ENCODE measurements at places on chromosomes 4 and X.

- DNase-seq: no peak
Observed at GRCh38 chr4:89741768-89742167, 95.2 kb downstream of the SNCA start.

DNA sequence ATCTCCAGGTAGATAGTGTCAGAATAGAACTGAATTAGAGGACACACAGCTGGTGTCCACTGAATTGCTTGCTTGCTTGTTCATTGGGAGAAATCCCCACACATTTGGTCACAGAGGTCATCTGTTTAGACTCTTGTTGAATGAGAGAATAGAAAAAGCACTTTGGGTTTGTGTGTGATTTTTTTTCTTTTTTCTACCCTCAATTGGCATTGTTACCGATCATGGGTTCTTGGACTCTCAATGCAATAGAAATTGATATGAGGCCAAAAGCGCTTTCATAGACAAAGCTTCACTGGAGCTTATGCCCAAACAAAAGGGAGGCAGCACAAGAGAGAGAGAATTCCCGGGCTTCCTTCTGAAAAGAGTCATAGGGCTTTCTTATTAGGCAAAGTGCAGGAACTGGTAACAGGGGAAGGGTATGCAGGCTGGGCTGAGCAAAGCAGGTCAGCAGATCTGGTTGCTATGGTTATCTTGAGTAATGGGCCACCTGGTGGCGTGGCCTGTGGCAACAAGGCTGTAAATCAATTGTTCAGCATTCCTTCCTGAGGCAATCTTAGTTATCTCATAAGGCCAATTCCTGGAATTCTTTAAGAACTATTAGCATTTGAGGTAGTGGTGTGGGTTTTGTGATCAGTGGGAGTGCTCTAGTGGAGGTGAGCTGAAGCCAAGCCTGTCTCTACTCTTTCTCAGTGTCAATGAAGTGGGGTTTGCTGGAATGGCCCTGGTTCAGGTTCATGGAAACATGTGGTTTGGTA lies 5.3 kb upstream of the GPR82 start:
- DNase-seq: no peak

DNA sequence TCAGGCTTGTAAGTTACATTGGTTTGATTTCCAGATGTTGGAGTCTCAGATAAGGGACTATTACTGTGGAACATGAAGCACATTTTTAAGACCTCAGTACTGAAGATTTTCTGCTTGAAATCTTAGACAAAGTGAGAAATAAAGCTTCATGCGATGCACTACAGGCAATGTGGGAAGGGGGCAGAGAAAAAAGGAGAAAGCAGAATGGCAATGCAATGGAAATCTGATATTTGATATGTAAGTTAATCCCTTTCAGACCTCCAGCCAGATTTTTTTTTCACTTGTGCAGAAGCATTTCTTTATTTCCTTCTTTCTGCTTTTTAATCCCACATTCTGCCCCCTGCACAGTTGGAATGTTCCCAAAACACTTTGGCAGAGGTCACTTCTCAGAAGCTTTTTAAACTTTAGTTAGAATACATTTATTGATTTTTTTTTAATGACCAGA lies 174.3 kb downstream of the ADGRL3 start:
- no peak for DNase-seq

- no peak for DNase-seq
Observed at GRCh38 chr4:37754410-37755185, 68.4 kb upstream of the RELL1 start.
